ENCODE measurements at places on chromosomes 4 and X. TPM values are rescaled to one million over a fixed set of nuclear protein-coding genes. Genes with fewer than 3 reads are reported as not detected.

The POU3F4 gene
- total RNA-seq, result not detected

The FATE1 gene
- total RNA-seq, result not detected

The UGT2B15 gene
- total RNA-seq, result not detected

The RHOXF1 gene
- total RNA-seq, result not detected

The RGN gene
- total RNA-seq, result 0.18 TPM
